ENCODE measurements at places on chromosomes 2 and 18.

DNA sequence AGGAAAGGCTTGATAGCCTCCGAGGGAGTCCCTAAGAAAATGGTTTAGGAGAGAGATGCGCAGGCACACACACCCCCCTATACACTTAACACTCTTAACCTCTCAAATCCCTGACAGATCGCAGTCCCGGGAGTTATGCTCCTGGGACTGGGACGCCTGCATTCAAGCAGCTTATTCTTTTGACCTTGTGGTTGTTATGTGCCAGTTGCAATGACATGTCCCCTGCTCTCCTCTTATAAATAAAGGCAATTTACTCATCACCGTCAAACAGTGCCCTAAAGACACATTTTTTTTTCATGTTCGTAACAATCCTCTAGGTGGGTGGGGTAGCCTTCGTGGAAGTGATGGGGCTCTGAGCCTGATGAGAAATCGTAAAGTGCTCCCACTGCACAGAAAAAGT lies 162.2 kb downstream of the LRRC30 start:
- no peak for DNase-seq

DNA sequence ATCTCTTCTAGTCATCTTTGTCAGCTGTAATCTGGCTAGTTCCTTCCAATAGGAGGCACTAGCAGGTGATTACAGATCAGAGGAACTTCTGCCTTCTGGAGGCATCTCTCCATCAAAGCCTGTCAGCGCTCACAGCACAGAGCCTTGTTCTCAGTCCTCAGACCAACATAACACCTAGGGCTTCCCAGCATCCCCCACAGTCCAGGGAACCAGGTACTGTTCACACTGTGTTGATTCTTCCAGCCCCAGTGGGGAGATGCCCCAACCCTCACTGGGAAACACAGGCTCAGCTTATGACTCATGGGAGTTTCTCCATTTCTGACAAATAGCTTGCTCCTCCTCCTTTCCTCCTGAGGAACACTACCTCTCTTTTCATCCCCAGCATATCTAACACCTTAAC lies 601.7 kb downstream of the CBLN2 start:
- no peak for DNase-seq

GRCh38 chr2:121694398-121695170 lies 42.1 kb downstream of the NIFK start:
- DNase-seq = no peak

GRCh38 chr2:239386001-239386670 lies 14.7 kb downstream of the HDAC4 start:
- no peak for DNase-seq

- DNase-seq = no peak
Observed at GRCh38 chr2:98463081-98463481, 18.4 kb downstream of the INPP4A start.

DNA sequence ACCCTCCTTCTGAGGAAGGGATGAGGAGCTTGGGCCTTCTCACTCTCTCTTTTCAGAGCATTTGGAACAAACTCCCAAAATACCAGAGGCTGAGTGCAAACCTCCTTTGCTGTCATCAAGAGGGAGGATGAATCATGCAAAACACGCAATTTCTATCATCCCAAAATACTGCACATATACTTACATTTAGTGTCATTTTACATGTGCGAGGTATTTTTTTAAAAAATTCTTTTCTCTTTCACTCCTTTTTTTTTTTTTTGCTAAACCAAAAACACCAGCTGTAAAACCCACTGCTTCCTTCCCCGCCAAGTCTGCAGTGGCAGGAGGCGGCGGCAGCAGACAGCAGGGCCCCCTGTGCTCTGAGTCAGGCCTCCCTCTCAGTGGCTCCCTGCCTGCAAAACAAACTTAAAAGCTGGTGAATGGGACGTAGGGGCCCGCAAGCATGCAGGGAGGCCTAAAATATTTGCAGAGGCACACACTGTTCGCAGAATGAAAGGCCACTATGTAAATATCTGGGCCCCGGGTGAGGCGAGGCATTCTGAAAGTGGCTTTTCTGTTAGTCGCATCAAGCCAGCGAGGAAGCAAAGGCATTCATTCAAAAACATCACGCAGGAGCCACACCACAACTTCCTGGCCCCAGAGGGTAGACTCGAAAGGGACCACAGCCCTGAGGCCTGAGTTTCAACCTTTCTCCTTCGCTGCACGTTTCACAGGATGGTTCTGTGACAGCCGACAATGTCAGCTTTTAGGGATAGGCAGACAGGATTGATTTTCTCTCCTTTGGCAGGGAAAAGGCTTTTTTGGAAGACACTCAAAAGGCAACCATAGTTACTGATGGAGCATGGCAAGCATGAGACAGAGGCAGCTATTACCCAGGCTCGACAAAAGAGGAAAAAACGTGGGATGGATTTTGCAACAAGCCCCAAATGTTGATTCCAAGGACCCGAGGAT lies 73.4 kb downstream of the ACTR2 start:
- peak; percentile 44 for DNase-seq

DNA sequence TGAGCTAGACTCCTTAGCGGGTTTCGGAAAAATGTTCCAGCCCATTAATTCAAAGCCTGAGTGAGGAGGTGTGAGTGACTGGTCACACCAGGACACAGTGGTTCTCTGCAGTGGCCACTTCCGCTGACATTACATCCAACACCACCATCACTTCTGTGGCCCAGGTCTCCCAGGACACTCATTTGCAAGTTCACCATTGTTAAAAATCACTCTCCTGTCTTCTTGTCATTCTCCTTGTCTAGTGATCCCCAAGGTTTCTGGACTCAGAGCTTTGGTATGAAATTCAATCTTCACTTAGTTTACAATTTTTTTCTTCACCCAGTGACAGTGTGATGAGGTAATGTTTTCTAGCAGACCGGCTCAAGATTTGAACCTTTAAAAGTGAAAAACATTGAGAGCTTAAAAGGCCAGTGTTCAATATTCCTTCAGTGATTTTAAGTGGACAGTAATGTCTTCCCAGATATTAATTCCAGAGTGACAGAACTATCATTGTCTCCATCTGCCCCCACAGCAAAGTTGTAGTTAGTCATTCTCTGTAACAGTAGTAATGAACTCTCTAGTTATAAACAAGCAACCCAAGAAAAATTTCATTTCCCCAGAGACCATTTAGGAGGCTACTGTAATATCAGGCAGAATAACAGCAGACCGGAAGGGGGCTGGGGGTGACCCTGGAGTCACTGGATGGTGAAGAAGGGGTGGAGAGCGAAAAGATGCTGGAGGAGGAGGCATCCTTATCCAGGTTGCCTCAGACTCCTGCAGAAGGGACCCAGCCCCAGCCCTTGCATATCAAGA lies 164.9 kb downstream of the GFPT1 start:
- no peak for DNase-seq

DNA sequence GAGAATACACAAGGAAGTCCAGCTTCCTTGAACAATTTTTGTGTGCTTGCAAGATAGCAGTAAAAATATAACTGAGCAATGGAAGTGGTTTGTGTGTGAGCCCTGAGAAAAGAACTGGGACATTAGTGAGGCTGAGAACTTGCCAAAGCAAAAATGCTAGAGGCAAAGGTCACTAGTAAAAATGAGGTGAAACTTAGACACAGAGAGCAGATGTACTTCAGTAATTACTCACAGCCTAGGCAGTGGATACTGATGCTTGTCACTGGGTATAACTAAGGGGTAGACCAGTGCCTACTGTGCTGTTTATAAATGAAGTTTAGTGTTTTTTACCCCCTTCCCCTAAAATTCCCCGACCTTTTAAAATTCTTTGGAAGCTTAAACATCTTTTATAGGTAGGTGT lies 450.1 kb downstream of the LPIN1 start:
- DNase-seq = no peak

DNA sequence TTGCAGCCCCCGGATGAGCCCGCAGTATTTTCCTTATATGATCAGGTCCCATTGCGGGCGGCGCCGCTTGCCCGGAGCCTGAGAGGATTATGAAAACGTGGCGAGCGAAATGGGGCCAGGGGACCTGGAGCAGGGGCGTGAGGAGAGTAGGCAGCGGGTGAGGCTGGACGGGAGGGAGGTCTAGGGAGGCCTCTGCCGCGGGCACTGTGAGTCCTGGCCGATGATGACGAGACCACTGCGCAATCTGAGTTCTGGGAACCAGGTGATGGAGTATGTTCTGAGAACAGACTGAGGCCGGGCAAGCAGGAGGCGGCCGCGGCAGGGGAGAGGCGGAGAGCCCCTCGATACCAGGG lies 790 bp upstream of the ACAA2 start:
- no peak for DNase-seq

DNA sequence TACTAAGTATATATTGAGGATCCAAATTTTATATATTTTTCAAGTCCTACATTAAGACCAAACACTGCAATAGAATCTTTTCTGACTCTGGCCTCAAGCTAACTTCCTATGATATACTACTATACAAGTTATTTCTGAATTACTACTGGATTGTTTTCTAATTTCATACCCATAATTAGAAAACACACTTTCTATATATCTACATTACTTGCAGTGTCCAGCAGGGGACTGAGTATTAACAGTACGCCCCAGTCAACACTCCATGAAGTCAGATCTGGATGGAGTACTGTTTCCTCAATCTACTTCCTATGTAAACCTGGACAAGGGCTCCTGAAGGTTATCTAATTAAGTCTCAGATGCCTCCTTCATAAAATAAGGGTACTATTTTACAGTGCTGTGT lies 26.5 kb downstream of the RMP24 start:
- DNase-seq = no peak

DNA sequence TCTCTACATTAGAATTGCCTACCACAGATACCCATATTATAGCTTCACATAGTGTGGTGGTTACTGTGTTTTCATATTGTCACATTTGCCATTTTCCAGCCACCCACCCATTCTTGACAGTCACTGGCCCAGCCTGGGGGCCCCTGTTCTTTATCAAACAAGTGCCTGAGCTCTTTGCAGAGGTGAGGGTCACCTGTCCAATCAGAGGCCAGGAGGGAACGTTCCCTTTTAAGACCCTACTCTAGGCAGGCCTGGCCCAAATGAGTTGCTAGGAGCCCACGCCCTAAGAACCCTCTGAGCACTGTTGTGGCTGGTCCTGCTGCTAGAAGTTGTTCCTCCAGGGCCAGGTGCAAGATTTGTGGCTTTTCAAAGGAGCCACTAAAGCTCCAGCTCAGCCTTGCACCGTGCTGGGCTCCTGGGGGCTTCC lies 5.2 kb downstream of the IL37 start:
- DNase-seq = no peak

DNA sequence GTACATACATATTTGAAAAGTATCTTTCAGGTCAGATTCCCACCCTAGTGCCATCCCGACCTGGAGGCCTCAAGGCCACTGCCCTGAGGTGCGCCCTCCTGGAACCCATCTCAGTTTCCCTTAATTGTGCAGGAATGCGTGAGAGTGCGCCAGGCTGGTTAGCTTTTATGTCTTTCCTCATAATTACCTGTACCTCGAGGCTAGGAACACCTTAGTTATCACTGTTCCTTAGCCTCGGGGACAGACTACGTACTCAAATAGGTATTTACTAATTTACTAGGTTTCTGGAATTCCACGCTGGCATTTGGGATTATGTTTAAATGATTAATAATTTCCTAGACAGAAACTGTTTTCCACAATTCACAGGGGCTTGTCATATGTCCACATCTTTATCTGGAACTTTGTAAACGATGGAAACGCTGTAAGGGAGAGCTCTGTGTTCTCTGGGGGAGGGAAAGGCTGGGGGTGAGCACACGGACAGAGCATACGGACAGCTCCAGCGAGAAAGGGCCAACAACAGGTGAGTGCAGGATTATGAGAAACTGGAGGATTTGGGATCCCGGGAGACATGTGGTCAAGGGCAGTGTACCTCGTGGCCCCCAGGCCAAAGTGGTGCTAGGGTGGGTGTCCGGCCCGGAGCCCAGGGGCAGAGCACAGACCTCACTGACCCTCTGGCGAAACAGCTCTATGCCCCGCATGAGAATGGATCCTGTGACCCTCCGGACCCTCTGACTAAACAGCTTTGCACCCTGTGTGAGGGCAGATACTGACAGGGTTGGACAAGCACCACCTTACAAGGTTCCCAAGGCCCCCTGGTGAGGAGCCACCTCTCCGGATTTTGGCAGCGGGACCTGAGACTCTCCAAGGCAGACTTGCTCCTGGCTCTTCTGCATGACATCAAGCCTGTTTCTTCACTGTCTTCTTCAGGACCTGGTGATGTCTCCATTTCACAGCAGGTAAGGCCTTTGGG lies 102.0 kb upstream of the PXDN start:
- no peak for DNase-seq

GRCh38 chr2:156175946-156176345 lies 156.6 kb downstream of the NR4A2 start:
- no peak for DNase-seq

GRCh38 chr18:13580351-13580750 lies 146.0 kb downstream of the FAM210A start:
- DNase-seq = no peak

DNA sequence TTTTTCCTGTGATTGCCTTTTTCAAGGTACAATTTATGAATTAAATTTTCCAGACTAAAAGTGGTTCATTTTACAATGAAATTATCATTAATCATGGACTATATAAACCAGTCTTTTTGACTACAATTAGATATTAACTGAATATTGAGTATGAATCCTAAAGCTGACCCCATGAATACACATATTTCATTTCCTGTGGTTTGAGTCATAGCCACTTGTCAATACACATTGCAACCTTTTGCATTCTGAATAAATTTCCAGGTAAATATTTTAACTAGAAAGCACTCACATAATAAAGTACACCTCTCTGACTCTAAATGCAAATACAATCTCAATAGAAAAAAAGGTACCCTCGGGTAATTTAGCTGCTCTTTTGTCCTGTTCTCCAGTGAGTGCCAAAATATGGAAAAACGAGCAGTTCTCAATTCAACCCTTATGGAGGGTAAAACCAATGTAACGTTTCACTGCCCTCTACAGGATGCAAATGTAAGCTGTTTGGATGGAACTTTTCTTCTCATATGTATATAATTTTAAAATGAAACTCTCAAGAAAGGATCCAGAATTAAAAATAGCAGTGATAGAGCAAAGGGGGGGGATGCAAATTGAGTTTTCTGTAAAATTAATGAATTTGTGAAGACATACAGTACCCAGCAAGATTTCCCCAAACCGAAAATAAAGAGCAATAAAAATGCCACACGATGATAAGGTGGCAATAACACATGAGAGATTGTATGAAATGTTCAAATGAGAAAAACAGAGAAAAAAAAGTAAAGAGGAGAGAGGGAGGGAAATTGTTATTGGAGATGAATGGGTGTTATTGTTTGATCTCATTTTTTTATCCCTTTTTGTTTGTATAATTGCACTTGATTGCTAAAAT lies 1795.7 kb upstream of the PIK3C3 start:
- no peak for DNase-seq

- no peak for DNase-seq
Observed at GRCh38 chr2:167924556-167924955, 322.8 kb downstream of the STK39 start.

GRCh38 chr2:48617618-48618017 lies at the start of gene GTF2A1L:
TSS of gene GTF2A1L (plus strand) at chr2:48617856. CDS start at chr2:48617875, 19 bp downstream.
- DNase-seq = no peak

Data from C1 segment of cervical spinal cord (tissue), 14 donors.